ENCODE measurements at places on chromosomes 7 and 10.

DNA sequence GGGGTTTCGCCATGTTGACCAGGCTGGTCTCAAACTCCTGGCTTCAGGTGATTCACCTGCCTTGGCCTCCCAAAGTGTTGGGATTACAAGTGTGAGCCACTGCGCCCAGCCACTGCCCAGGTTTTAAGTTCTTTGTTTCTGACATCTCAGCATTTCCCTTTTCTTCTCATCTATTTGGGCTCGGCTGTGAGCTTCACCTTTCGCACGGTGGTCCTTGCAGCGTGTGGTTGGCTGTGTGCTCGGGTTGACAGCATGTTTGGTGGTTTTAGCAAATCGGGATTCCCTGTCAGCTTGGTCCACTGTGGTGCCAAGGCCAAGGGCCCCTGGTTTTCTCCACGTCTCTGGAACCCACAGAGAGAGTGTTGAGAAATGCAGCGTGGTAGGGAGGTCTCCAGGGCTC, 138.8 kb downstream of the DNAJB6 start:
- no peak for DNase-seq

GRCh38 chr7:157906583-157906982, 569.8 kb downstream of the DNAJB6 start:
- DNase-seq, result no peak

DNA sequence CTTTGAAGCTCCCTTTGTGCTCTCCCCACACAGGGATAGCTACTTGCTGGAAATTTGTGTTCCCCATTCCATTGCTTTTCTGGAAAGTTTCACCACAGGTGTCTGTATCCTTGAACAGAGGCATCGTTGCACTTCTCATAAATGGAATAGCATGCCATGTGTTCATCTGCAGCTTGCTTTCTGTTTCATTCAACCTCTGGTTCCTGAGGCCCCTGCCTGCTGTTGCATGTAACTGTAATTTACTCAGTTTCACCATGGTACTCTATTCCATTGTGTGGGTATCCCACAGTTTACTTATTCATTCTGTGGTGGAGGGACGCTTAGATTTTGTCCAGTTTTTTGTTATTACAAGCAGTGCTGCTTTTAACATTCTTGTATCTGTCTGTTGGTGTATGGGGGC, 32.0 kb downstream of the EEPD1 start:
- no peak for DNase-seq

GRCh38 chr10:68175949-68176348, 56.0 kb downstream of the ATOH7 start:
- no peak for DNase-seq

DNA sequence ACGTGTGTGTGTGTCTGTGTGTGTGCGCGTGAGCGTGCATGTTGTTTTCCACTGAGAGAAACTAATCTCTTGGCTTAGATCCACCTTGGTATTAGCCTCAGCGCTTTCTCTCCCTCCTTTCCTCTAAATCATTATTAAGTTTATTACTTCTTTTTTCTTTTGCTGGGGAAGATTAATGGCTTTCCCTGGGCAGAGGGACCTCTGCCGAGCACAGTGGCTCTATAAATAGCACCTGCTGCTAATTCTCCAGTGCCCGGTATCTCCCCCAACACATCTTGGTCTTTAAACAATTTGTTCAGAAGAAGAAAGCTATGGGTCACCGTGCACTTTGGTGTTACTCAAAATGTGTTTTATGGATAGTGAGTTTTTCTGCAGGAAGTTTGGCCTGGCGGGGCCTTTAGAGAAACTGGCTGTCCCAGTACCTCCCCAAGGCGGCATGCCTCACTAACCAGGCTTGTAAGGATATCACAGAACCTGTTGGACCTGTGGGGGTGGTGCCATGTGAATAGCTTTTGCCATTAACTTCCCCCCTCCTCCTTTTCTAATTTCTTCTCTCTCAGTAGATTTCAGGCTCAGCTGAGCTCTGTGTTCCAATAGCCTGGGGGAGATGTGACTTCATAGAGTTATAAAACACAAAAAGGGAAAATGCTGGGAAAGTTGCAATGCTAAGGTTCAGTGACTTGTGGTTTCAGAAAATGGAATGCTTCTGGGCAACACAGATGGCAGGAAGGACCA, 70.1 kb upstream of the RAB11FIP2 start:
- no peak for DNase-seq

DNA sequence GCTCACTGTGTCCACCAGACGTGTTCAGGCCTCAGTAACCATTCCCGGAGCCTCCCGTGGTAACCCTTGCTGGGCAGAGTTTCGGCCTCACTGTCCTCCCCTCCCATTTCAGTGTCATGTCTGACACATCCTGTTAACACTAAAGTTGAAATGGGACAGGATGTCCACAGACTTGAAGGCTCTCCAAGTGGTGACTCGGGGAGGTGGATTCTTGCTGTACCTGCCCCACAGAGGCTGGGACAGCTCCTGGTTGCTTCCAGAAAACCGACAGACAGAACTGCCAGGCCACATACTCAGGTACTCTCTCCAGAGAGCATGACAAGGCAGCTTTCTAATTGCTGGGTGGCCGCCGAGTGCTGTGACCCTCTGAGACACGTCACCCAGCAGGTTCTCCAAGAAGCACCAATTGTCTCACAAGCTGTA, 17.9 kb upstream of the CYTH3 start:
- no peak for DNase-seq

GRCh38 chr10:63631991-63632390, 110.8 kb downstream of the REEP3 start:
- DNase-seq, result no peak

DNA sequence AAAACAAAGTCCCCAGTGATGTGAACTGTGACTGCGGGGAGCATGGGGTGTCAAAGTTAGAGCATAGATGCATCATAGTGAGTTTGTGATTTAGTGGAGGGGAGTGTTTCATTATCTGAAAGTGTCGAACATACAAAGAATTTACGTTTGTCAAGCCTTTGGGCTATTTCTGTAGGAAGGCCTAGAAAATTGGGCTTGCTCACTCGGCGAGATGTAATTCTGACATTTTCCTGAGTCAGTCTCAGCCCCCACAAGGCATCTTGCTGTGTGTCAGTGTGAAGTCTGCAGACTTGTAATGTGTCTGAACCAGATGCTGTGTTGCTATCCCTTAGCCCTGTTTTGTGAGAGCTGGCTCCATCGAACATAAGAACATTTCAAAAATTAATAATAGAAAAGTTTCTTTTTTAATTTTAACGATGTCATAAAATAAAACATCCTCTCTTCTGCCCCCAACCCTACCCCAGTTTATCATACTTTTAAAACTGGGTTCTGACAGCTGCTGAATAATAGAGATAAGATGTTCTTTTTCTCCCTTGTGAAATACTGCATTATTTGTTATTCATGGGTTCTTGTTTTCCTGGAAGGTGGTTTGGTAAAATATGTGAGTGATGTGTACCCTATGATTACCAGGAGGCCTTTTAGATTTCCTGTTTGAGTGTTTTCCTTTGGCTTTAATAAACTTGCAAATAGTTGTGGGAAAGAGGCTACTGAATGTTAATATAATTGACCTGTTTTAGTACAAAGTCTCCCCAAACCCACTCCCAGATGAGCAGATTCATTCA, 207.4 kb downstream of the GPR158 start:
- DNase-seq, result no peak

GRCh38 chr7:113394856-113395255, 276.5 kb upstream of the SMIM30 start:
- no peak for DNase-seq

DNA sequence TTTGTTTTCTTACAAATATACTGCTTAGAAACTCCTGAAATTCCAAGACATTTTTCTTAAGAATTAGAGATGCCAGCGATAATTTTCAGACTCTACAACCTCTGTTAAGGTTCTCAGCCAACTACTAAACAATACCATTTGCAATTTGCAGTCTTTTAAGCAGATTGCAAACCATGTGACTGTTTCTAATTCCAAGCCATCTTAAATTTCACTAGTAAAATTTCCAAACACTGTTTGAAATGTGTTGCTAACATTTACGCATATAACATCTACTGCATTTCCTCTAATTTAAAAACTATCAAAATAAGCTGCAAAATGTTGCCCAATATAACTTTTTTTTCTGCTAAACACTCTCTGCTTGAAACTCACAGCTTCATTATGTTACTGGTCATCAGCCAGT, 56.0 kb upstream of the MACROH2A2 start:
- no peak for DNase-seq

- no peak for DNase-seq
Observed at GRCh38 chr7:253581-254336, 36.2 kb upstream of the FOXL3 start.

DNA sequence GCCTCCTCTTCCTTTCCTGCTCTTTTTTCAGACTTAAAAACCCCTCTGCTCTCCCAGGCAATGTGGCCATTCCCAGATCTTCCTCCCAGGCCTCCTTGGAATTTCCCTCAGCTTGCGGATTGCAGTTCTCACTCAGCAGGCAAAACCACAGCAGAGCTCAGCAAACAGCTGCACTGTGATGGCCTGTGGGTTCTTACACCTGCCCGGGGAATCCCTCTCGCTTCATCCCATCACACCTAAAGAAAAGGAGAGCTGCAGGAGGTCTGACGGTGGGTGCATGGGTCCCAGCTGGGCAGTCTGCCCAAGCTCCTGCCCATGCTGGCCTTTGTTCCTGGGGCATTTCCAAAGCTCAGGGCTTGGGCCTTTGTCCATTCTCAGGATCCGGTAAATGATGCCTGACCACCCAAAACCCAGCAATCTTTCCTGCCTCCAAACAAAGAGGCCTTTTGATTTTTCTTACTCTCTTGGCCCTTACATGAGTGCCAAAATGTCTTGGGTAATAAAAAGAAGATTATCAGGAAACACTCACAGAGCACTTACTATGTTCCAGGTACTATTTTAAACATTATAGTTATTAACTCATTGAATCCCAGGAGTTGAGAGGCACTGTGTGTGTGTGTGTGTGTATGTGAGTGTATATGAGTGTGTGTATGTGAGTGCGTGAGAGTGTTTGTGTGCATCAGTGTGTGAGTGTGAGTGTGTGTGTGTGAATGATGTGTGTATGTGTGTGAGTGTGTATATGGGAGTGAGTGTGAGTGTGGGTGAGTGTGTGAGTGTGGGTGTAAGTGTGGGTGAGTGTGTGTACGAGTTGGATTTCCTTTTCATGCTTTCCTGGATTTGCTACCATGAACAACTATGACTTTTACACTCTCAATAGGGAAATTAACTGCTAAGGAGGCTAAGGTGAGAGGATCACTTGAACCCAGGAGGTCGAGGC, 64.5 kb upstream of the PODXL start:
- no peak for DNase-seq

- DNase-seq, result no peak
Observed at GRCh38 chr10:80487791-80488538, 33.9 kb downstream of the TSPAN14 start.

- no peak for DNase-seq
Observed at GRCh38 chr7:137989094-137989493, 12.8 kb downstream of the CREB3L2 start.

- peak; percentile 79 for DNase-seq
Observed at GRCh38 chr7:83648464-83649241, at the start of gene SEMA3E. Gene SEMA3E (minus strand): TSS chr7:83649139.

DNA sequence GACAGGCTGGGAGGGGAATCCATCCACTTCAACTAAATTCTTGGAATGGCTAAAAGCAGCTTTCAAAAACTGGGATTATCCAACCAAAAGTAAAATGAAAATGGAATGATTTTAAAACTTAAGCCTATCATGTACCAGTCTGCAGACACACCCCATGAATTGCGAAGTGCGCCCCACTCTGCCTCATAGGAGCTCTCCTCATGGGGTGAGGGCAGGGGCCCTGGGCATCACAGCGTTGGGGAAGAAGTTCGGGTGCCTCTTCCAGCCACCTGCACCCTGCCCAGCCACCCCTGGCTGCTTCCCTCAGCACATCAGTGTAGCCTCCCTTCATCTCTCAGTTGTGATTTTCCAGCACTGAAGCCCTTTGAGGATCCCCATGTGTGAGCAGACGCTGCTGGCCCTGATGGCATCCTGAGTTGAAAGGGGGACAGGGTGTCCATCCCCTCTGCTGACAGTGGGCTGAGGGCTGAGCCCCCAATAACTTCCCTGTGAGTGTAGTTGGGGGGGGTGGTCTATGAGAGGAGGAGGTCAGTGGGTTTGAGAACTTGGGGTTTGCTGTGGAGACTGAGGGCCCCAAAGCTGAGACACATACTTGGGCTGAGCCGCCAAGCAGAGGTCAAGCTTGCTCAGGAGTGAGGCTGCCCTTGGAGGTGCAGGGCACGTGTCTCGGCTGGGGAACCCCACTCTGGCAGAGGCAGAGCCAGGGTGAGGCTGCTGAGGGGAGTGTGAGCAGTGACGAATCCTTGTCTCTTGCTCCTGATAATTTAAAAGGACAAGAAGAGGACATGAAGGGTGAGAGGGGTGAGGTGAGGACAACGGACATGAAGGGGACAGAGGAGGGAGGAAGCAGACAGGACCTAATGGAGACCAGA, 542.1 kb downstream of the TCERG1L start:
- no peak for DNase-seq

- no peak for DNase-seq
Observed at GRCh38 chr7:39712751-39713150, 89.4 kb downstream of the RALA start.

DNA sequence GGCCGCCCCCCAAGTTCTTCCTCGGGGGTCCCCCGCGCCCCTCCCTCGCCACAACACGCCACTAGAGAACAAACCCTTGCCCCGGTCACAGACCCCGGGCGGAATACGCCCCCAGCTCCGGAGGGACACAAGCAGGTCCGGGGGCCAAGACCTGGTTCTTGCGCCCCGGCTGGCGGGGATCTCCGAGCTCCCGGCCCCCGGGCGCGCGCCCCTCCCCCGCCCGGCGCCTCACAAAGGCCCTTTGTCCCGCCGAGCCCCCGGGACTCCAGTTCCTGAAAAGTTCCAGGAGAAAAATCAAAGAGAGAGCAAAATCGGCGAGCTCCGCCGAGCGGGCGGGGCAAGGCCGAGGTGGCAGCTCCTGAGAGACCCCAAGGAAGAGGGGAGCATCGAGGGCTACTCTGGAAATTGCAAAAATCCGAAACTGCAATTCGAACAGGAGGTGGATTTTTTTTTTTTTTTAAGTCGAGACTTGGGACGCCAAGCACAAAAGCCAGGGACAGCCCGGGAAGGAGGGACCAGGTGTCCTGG, 4.0 kb downstream of the TNRC18 start:
- no peak for DNase-seq

- DNase-seq, result no peak
Observed at GRCh38 chr10:66321723-66322665, 603.8 kb upstream of the LRRTM3 start.

DNA sequence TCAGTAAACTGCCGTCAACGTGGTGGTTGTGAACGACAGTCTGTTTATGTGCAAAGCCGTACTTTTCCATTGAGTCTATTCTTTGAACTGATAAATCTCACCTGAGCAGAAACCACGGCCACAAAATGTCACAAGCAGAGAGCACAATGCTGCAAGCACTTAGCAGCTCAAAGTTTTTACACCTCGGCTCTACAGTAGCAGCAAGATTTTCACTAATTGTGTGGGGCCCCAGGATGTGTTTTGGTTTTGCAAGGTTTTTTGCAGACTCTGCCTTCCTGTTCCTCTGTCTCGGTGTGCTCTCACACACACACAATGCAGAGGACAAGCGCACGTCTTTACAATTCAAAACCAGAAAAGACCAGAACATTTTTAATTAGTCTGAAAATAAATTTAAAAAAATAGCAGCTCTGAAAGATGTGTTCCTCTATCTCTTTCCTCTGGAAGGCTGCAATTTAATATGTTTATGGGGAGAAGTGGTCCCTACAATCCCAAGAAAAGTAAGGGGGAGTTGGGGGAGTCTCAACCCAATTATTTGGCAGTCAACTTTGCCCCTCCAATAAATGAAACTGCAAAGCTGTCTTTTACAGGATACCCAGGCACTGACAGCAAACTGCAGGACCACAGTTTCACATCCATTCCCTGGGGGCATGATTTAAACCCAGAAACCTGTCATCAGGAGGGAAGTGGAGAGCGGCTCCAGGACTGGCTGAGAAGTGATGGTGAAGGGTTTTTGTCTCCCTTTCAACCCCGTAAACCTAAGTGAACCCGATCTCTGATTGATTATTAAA, 73.8 kb upstream of the SFMBT2 start:
- no peak for DNase-seq

All from retina (tissue), 1 donor.